Pancreas (tissue), 10 donors: ENCODE measurements at places on chromosomes 4 and X. TPM values are rescaled to one million over a fixed set of nuclear protein-coding genes. Genes with fewer than 3 reads are reported as not detected.
A peak's percentile ranks its signal among the peaks of the same experiment; 100 is the strongest.

DNA sequence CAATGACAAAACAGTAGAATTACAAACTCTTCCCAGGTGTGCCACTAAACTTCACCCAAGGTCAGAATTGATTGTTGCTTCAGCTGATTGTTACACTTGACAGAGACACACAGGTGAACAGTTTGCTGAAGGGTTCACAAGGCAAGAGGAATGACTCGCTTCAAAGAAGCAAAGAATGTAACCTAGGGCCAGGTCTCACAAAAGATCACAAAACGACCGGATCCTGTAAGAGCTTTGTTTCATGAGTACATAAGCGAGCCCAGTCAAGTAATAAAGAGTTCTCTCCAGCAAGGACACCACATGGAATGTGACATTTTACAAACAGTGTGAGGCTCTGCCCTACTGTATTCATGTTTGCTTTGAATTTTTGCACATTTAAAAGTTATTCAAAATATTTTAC is 9.1 kb downstream of the LNX1 start:
- DNase-seq, result no peak

GRCh38 chr4:175459571-175459970 is 352.5 kb downstream of the GPM6A start:
- DNase-seq, result no peak

DNA sequence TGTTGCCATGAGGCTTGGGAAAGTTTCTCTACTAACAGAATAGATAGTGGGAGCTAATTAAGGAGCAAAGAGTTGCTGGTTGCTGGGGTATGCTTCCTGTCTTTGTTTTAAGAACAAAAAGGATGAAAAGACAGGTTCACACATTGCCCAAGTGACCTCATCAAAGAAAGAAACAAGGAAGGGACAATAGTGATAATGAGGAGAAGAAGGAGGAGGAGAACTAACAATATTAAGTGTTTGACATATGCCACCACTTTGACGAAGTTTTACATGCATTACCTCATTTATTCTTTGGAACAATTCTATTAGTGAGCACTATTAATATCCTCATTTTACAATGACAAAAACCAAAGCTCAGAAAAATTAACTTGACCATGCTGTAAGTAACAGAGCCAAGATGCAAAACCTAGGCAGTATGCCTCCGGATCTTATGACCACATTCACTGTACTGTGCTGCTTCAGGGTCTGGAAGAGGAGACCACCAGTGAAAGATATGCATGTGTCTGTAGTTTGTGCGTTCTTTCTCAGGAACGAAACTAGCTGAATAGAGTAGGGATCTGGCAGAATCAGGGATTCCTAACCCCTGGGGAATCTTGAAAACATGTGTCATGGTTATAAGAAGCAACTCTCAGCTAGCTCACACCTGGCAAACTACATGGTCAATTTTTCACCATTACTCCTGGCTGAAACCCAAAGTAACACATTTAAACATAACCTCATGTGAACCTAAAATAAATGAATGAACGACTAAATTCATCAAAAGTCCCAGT is 83.8 kb downstream of the MOSPD2 start:
- no peak for DNase-seq

DNA sequence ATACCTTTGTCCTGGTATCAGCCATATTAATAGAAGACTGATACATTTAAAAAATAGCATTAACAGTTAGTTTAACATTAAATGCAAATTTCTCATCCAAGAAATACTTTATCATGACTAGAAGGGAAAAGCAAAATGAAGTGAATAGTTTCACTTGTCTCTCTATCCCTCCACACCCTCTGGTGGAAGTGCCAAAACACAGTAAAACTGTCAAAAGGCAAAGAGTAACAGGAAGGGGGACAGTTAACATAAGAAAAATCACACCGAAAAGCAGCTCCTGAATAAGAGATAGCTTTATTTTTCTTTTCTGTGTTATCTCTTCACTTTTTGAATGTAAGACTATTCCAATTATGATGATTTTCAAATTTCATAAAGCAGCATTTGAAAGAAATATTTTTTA is 187.2 kb downstream of the FBXW7 start:
- DNase-seq, result no peak

DNA sequence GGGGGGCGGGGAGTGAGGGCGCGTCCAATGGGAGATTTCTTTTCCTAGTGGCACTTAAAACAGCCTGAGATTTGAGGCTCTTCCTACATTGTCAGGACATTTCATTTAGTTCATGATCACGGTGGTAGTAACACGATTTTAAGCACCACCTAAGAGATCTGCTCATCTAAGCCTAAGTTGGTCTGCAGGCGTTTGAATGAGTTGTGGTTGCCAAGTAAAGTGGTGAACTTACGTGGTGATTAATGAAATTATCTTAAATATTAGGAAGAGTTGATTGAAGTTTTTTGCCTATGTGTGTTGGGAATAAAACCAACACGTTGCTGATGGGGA is 1.1 kb downstream of the HTT start:
- no peak for DNase-seq

DNA sequence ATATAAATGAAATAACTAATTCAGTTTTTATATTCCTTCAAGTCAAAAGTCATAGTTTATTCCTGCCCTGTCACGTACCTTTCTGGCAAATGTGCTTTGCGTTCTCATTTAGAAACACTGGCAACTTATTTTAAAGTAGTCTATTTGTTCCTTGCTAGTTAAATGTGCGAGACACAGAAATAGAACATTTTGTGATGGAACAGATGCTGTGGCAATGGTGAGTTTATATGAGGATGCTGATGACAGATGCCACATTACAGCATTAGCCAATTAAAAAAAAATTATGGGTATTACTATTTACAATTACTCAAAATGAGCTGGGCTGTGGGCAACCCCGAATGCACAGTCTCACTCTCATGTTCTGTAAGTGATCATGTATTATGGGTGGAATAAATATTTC is 26.1 kb upstream of the EPHA5 start:
- DNase-seq, result no peak

DNA sequence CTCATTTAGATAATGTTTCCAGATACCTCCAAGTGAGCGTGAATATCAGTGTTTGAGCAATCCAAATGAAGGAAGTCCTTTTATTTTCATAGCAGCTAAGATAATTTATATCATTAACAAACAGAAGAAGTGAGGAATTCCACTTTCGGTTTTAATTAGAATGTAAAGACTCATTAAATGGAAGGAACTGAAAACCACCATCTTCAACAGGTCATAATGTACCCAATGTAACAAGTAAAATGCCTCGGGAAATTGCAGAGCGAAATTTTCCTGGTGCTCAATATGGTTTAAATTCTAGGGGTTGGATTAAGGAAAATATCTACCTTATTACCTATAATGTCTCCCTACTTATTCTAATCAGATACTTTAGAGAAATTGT is 33.9 kb upstream of the SLC9A7 start:
- DNase-seq, result no peak

DNA sequence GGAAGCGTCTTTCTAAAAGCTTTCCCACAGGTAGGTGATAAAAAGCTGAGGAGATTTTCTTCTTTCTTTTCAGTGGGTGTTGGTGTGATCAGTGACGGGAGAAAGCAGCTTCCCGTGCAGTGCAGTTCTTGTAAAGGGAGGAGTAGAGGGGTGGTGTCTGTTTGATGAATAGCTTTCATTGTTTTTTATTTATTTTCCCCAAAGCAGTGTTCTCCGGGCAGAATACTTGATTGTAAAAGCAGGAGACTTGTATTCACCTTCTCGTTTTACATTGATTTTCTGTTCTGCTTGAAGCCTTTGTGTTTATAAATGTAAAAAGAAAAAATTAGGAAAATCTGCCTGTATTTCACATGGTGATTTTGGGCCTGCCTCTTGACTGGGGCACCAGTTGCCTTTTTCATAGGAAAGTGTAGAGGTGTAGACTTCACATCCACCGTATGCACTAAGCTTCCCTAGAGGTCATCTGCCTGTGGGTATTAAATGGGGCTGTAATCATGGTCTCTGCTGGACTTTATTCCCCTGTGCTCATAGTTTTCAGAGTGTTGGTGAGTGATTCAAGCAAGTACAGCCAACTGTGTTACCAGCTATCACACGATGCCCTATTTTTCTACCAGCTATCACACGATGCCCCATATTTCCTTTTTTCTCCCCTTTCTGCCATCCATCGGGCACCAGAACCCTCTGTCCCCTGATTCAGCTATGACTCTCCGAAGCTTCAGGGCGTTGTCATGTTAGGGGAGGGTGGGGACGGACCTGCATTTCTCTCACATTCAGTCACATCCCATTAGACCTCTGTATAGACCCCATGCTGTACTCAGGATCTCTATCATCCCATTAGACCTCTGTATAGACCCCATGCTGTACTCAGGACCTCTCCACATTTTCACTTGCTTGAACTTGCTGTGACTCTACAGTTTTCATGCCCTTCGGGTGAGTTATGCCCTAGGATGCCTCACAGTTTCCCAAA is 526.5 kb downstream of the TRIML1 start:
- no peak for DNase-seq

DNA sequence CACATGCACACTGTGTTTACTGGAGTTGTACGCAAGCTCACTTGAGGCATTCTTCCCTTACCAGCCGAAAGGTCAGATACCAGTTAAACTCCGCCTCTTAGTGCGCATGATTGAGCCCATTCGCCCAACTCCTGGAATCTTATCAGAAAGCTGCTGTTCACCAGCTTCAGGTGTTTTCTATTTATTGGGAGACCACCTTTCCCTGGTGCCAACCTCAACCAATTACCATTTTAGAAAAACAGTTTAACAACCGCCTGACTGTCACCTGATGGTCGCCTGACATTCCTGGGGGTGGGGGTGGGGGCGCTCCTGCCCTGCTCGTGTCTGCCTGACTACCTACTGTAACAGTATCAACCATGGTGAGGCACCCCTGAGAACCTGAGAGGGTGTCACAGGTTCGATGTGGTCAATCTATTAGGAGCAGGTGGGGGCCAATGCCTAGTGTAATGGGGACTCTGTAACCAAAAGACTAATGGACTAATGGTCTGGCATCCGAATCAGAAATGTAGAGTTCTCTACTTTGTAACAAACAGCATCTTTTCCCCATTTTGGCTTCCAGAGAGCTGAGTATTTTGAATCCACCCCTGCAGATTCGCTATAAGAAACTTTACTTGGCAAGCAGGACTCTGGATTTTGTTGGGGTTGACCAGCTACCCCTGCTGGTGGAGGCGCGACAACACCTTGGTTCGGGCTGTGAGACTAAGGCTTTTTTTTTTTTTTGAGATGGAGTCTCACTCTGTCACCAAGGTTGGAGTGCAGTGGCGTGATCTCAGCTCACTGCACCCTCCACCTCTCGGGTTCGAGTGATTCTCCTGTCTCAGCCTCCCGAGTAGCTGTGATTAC is 58.2 kb upstream of the ZNF157 start:
- DNase-seq, result peak; percentile 51

GRCh38 chrX:41029332-41029731 is 55.9 kb upstream of the USP9X start:
- no peak for DNase-seq

DNA sequence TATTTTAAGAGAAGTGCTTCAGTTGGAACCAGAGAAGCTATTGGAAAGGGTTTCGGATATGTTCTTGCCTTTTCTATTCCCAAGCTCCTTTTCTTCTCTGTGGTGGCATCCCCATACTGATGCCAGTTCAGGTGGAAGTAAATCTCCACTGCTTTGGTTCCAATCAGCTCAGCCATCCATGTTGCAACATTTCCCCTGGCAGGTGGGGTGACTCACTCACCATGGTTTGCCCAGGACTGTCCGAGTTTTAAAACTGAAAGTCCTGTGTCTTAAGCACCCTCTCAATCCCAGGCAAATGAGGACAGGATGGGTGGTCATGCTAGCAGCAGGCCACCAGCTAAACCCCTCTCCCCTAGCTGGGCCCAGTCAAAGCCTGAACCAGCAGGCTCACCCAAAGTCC is 15.1 kb downstream of the RAI2 start:
- no peak for DNase-seq

Gene DRD5
- not detected for total RNA-seq

Gene ZDHHC15
- total RNA-seq, result 0.84 TPM

Gene DHX15
- 42.0 TPM for total RNA-seq

Gene LIMCH1
- 10.0 TPM for total RNA-seq

Gene HDAC8
- 10.8 TPM for total RNA-seq

Gene MAGEE1
- total RNA-seq, result 2.0 TPM

Gene TEX13C
- not detected for total RNA-seq

Gene GPC3
- 1.7 TPM for total RNA-seq

Gene ASB9
- 5.9 TPM for total RNA-seq

Gene NDUFA1
- 46.6 TPM for total RNA-seq

Gene ARHGAP10
- 14.8 TPM for total RNA-seq

Gene TMSB15A
- total RNA-seq, result not detected

Gene MID1
- 5.4 TPM for total RNA-seq

Gene ABLIM2
- 8.6 TPM for total RNA-seq
